CD8-positive, alpha-beta memory T cell (primary cell): ENCODE measurements at places on chromosomes 16 and 17. TPM values are rescaled to one million over a fixed set of nuclear protein-coding genes. Genes with fewer than 3 reads are reported as not detected.

Gene GGNBP2
- total RNA-seq = 67.0 TPM

Gene ZNF689
- total RNA-seq = 15.7 TPM

Gene ABCA9
- not detected for total RNA-seq

Gene MFAP4
- not detected for total RNA-seq

Gene LGALS9B
- not detected for total RNA-seq

Gene G6PC1
- total RNA-seq = not detected

Gene C17orf78
- total RNA-seq = not detected

Gene MAPT
- 0.42 TPM for total RNA-seq

Gene CEP295NL
- total RNA-seq = not detected

Gene FA2H
- not detected for total RNA-seq

Gene KRT9
- total RNA-seq = not detected

Gene ZNF785
- total RNA-seq = 13.0 TPM

Gene IQCK
- total RNA-seq = 2.6 TPM

Gene ZP2
- total RNA-seq = not detected

Gene TEX2
- 21.9 TPM for total RNA-seq

Gene ZNF469
- 1.5 TPM for total RNA-seq

Gene NECAB2
- not detected for total RNA-seq

Gene PHAF1
- 20.2 TPM for total RNA-seq
